Neural crest cell (in vitro differentiated cells): ENCODE measurements at places on chromosomes 4 and X. TPM values are rescaled to one million over a fixed set of nuclear protein-coding genes. Genes with fewer than 3 reads are reported as not detected.

Gene ATP8A1
- total RNA-seq, result 10.4 and 11.9 TPM in 2 replicates

Gene IL2
- not detected in 2 replicates for total RNA-seq

Gene CCKAR
- not detected in 2 replicates for total RNA-seq

Gene GLRA2
- 0.73 and 1.3 TPM in 2 replicates for total RNA-seq

Gene PRDM8
- total RNA-seq, result 2.6 and 2.9 TPM in 2 replicates

Gene GAGE12F
- not detected in 2 replicates for total RNA-seq

DNA sequence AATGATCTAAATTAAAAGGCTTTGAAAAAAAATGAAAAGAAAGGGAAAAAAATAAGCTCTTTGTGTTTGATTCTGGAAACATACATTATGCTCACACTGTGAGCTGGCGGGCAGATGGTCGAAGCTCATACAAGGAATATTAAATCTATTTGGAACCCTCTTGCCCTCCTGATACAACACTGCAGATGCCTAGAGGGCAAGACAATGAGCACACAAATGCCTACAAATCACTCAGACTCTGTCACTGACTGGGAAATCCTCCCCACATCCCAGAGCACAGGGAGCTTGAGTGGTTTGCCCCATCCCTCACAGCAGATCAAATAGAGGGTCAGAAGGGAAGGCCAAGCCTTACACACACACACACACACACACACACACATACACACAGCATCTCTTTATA, 320.4 kb downstream of the HNRNPD start:
- peaks cover 8% of the 10 kb centered on the region for H3K4me1 ChIP-seq
- H3K27ac ChIP-seq, result no peak overlapping the region
- H3K4me3 ChIP-seq, result no peak overlapping the region
- H3K27me3 ChIP-seq, result peaks cover 29% of the 10 kb centered on the region
- no peaks in the 10 kb centered on the region for H3K36me3 ChIP-seq

- no peaks in the 10 kb centered on the region for H3K36me3 ChIP-seq
- no peak overlapping the region for H3K27ac ChIP-seq
- no peak overlapping the region for H3K4me3 ChIP-seq
- DNase-seq, result no peak
- no peaks in the 10 kb centered on the region for H3K4me1 ChIP-seq
- no peaks in the 10 kb centered on the region for H3K27me3 ChIP-seq
Observed at GRCh38 chrX:11558972-11559371, 106.7 kb downstream of the ARHGAP6 start.

DNA sequence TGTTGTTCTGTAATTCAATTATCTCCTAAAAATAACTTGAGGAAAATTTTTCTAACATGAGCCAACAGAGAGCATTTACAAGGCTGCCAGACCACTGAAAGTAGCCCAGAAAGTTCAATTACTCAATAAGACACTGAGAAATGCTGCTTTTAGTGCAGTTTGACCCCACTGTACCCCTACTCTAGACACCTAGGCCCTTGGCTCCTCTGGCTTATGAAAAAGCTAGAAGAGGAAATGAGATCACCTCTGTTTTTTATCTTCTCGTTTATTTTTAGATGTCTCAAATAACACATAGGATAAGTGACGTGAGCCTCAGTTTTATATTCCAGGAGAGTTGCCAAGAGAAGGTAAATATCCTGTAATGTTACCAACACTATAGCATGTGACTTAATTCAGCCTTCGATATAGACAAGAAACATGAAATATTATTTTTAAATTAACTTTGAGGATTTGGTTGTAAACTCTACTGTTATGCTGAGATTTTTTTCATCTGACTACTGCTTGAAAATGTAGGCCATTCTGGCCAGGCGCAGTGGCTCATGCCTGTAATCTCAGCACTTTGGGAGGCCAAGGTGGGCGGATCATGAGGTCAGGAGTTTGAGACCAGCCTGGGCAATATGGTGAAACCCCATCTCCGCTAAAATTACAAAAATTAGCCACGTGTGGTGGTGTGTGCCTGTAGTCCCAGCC, 24.4 kb downstream of the TNIP3 start:
- no peak overlapping the region for H3K27ac ChIP-seq
- H3K4me1 ChIP-seq, result no peaks in the 10 kb centered on the region
- no peaks in the 10 kb centered on the region for H3K36me3 ChIP-seq
- no peak overlapping the region for H3K4me3 ChIP-seq
- no peak for DNase-seq
- no peaks in the 10 kb centered on the region for H3K27me3 ChIP-seq

- H3K36me3 ChIP-seq, result no peaks in the 10 kb centered on the region
- H3K27me3 ChIP-seq, result no peaks in the 10 kb centered on the region
- H3K4me3 ChIP-seq, result no peak overlapping the region
- no peak overlapping the region for H3K27ac ChIP-seq
Observed at GRCh38 chr4:16715482-16715881, 183.0 kb downstream of the LDB2 start.

- no peak for DNase-seq
- no peaks in the 10 kb centered on the region for H3K27me3 ChIP-seq
Observed at GRCh38 chr4:78627966-78628678, 76.6 kb downstream of the ANXA3 start.

GRCh38 chrX:138057883-138058282, 492.0 kb downstream of the ZIC3 start:
- H3K4me1 ChIP-seq, result no peaks in the 10 kb centered on the region
- DNase-seq, result no peak
- H3K27ac ChIP-seq, result no peak overlapping the region
- no peaks in the 10 kb centered on the region for H3K36me3 ChIP-seq
- no peak overlapping the region for H3K4me3 ChIP-seq
- H3K27me3 ChIP-seq, result no peaks in the 10 kb centered on the region

GRCh38 chrX:24002792-24003191, 24.2 kb downstream of the KLHL15 start:
- H3K36me3 ChIP-seq, result peaks cover 13% of the 10 kb centered on the region
- H3K27me3 ChIP-seq, result no peaks in the 10 kb centered on the region
- H3K4me3 ChIP-seq, result no peak overlapping the region
- no peak overlapping the region for H3K27ac ChIP-seq
- no peak for DNase-seq
- H3K4me1 ChIP-seq, result no peaks in the 10 kb centered on the region

DNA sequence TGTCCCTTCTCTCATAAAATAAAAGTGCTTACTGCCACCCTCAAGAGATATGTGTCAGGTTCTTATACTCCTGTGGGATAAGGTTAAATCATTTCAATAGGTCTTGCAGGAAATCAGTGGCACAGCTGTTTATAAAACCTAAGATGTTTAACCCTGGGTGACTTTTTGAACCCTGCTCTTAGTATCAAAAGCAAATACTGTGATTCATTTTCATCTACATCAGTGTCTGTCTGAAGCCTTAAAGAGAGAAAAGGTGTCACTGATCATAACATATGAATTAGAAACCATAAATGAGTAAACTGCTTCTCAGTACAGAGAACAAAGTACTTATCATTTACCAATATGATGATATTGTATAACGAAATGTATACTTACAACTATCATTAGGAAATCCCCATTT, 59.0 kb downstream of the CCSER1 start:
- H3K4me3 ChIP-seq, result no peak overlapping the region
- no peak overlapping the region for H3K27ac ChIP-seq

GRCh38 chr4:169604903-169605331, 7.5 kb downstream of the NEK1 start:
- no peaks in the 10 kb centered on the region for H3K27me3 ChIP-seq
- no peak for DNase-seq
- H3K36me3 ChIP-seq, result no peaks in the 10 kb centered on the region
- peaks cover 11% of the 10 kb centered on the region for H3K4me1 ChIP-seq
- H3K27ac ChIP-seq, result no peak overlapping the region

DNA sequence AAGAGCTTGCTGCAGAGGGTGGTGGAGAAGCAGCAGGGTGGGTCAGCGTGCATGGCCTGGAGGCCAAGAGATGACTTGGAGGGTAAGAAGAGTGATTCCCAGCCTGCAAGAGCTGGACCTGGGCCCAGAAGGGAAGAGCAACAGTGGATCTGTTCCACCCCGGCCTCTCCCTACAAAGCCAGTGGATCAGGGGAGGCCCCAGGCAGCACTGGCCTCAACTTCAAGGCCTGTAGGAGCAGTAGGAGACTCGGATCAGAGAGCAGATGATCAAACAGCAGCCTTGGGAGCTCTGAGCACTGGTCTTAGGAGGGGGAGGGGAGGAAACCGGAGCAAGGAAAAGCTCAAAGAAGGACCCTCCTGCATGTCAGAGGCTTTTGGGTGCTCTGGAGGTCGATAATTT, 7.6 kb downstream of the L1CAM start:
- peak overlapping the region; percentile 58 for H3K27ac ChIP-seq
- H3K36me3 ChIP-seq, result peaks cover 9% of the 10 kb centered on the region
- H3K4me3 ChIP-seq, result peak overlapping the region; percentile 83
- no peak for DNase-seq
- peaks cover 11% of the 10 kb centered on the region for H3K27me3 ChIP-seq

GRCh38 chrX:118570209-118570608, 74.6 kb downstream of the DOCK11 start:
- H3K4me1 ChIP-seq, result peaks cover 25% of the 10 kb centered on the region
- H3K36me3 ChIP-seq, result peaks cover 31% of the 10 kb centered on the region
- DNase-seq, result no peak
- no peak overlapping the region for H3K4me3 ChIP-seq
- no peaks in the 10 kb centered on the region for H3K27me3 ChIP-seq

DNA sequence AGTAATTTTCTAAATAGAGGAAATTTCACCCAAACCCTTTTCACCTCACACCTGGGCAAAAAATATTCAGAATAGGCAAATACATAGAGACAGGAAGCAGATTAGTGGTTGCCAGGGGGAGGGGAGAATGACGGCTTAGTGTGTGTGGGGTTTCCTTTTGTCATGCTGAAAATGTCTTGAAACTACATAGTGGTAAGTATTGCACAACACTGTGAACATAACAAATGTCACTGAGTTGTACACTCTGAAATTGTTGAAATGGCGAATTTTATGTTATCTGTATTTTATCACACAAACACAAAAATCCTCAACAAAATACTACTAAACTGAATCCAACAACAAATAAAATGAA, 60.7 kb upstream of the PLAC1 start:
- no peak overlapping the region for H3K27ac ChIP-seq
- H3K4me1 ChIP-seq, result peaks cover 12% of the 10 kb centered on the region
- no peak overlapping the region for H3K4me3 ChIP-seq
- H3K36me3 ChIP-seq, result no peaks in the 10 kb centered on the region

GRCh38 chr4:40211224-40212185, 14.7 kb downstream of the RHOH start:
- no peak for DNase-seq
- no peak overlapping the region for H3K4me3 ChIP-seq

DNA sequence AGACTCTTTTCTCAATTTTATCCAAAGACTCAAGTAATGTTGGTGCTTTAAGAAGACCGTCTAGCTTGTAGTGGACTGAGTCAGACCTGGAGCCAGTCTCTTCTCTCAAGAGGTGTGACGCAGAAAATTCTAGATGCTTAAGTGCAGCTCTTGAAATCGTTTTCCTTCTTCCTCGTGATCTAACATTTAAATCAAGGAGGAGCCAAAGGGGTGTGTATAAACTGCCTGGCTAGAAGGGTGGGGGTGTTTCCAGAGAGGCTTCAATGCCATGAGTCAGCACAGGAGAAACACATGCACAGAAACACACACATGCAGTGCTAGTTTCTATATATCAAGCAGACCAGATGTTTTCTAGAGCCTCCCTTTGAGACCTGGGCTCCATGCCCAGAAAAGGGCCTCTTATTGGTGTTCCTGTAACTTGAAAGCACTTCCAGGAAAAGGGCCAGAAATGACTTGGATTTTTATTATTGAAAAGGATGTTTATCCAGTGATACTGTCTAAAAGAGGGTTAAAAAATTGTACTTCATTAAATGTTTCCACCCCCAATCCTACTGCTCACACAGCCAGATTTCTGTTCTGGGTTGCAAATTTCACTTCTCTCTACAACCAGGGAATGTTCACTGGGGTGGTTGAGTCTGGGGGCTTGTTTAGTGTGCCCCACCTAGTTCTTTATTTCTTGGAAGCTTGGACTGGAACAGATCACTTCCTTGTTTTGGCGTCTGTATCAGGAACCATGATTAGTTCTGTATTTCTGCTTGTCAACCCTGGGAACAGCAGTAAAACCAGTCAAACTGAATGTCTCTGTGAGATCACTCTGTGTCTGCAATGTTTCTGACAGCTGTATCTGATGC, at the start of gene CLIC2:
Gene CLIC2, minus strand, starts transcription at position 129 of the 851 bp plus-strand sequence. CDS start 187 bp downstream, outside the sequence.
- no peak within 1 kb of the TSS for H3K4me3 ChIP-seq
- no peaks in the 10 kb centered on the region for H3K27me3 ChIP-seq
- no peak for DNase-seq
- H3K4me1 ChIP-seq, result no peaks in the 10 kb centered on the region

GRCh38 chrX:13167481-13168231, 123.2 kb upstream of the FAM9C start:
- H3K36me3 ChIP-seq, result peaks cover 6% of the 10 kb centered on the region
- H3K4me3 ChIP-seq, result peak overlapping the region; percentile 27
- H3K27ac ChIP-seq, result peak overlapping the region; percentile 94
- DNase-seq, result no peak
- H3K4me1 ChIP-seq, result peaks cover 43% of the 10 kb centered on the region

- H3K4me1 ChIP-seq, result peaks cover 30% of the 10 kb centered on the region
- H3K27ac ChIP-seq, result no peak overlapping the region
- H3K27me3 ChIP-seq, result peaks cover 55% of the 10 kb centered on the region
- DNase-seq, result no peak
- no peak overlapping the region for H3K4me3 ChIP-seq
Observed at GRCh38 chr4:2388429-2389182, 29.8 kb downstream of the ZFYVE28 start.
